ENCODE measurements at places on chromosomes 2 and 18.
A peak's percentile ranks its signal among the peaks of the same experiment; 100 is the strongest.

DNA sequence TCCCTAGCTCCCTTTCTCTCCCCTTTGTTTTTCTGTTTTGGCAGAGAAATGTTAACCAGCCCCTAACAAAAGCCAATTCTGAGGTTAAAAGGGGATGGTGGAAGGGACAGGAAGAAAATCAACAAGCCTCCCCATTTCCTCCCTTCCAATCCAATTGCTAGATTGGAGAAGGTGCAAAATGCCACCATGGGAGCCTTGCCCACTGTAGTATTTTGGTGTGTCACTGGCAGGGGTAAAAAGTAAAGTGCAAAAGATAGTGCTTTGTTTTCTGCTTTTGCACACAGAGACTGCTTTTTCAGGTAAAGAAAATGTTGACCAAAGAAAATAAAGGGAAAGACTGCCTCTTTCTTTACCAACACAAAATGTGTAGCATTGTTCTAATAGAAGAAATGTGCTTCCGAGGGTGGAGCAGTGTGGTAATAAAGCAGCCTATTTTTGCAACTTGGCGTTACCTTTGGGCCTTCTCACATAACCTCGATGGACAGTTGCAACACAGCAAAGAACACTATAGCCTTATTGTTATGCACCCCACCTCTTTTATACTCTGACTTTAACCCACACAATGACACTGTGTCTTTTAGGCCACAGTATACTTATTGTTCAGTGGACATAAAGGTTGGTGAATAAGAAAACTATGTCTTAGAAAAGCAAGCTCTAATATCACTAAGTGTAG lies 861.8 kb downstream of the BCL11A start:
- peak; percentile 3 for DNase-seq

DNA sequence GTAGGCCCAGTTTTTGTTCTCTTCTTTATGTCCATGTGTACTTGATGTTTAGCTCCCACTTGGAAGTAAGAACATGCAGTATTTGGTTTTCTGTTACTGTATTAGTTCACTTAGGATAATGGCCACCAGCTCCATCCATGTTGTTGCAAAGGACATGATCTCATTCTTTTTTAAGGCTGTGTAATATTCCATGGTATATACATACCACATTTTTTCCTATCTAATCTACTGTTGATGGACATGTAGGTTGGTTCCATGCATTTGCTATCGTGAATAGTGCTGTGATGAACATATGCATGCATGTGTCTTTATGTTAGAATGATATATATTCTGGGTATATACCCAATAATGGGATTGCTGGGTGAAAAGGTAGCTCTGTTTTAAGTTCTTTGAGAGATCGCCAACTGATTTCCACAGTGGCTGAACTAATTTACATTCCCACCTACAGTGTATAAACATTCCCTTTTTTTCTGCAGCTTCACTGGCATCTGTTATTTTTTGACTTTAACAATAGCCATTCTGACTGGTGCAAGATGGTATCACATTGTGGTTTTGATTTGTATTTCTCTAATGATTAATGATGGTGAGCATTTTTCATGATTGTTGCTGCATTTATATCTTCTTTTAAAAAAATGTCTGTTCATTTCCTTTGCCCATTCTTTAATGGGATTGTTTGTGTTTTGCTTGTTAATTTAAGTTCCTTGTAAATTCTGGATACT lies 22.9 kb downstream of the LTBP1 start:
- no peak for DNase-seq

GRCh38 chr2:68845043-68845442 lies 26.2 kb downstream of the BMP10 start:
- DNase-seq, result no peak

GRCh38 chr2:238855891-238856580 lies 8.2 kb downstream of the TWIST2 start:
- DNase-seq, result no peak

DNA sequence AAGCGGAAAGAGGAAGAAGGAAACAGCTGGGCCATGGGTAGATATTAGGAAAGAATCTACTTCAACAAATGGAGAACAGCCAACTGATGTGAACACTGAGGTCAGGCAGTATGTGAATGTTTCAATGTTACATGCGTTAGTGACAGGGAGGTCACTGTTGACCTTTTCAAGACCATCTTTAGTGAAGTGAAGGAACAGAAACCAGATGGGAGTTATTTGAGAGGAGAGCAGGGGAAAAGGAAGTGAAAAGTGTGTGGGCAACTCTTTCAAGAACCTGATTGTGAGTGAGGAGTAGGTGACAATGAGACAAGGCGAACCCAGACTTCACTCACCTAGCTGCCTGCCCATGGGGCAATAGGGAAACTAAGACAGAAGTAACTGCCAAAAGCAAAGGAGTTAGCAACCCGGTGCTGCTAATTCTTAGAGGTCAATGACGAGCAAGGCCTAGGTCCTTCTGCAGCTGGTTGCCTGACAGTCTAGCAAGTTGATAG lies 67.0 kb downstream of the SP3 start:
- DNase-seq, result no peak

DNA sequence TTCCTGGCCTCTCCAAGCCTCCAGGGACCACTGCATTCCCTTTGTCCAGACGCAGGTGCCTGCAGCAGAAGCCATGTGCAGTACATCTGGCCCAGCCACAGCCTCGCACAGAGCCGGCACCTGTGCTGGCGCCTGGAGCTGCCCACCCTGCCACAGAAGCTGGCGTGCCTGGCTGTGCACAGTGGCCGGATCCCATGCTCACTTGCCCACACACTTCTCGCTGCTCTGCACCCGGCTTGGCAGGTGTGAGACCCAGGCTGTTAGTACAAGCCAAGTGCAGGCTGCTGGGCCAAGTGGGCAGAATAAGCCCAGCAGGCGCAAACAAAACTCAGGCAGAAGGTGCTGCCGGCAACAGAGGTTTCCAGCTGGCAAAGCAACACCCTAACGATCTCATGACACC lies 124.5 kb upstream of the CCDC150 start:
- DNase-seq, result no peak

GRCh38 chr2:45826460-45826859 lies 175.0 kb downstream of the PRKCE start:
- no peak for DNase-seq

DNA sequence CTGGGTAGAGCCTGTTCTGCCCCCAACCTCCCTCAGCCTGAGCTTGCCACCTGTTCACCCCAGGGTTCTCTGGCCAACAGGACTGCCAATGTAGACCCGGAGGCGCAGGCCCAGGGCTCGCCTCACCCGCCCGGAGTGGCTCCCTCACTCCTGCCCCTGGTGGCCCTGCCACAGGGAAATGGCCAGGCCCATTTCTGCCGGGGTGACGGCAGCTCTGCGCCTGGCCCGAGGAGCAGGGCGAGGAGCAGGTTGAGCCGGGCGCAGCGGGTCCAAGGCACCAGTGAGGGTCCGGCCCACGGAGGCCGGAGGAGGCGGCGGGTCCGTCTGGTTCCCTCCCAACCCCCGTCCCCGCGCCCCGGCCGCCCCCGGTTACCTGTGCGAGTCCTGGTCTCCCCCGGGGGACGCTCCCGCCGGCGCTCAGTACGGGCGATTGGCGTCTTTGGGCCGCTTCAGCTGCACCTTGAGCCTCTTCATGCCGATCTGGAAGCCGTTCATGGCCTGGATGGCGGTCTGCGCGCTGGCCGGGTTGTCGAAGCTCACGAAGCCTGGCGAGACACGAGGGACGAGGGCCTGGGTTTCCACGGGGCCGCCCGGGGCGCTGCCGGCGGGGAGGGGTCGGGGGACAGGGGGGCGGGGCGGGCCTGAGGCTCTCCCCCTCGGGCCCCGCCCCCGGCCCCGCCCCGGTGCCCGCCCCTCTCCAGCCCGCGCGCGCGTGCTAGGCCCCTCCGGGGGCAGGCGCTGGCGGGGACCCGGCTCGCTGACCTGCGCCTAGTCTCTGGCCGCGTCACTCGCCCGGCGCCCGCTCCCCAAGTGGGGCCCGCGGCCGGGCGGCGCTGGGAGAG lies 312.0 kb downstream of the CELF4 start:
- DNase-seq, result peak; percentile 85

DNA sequence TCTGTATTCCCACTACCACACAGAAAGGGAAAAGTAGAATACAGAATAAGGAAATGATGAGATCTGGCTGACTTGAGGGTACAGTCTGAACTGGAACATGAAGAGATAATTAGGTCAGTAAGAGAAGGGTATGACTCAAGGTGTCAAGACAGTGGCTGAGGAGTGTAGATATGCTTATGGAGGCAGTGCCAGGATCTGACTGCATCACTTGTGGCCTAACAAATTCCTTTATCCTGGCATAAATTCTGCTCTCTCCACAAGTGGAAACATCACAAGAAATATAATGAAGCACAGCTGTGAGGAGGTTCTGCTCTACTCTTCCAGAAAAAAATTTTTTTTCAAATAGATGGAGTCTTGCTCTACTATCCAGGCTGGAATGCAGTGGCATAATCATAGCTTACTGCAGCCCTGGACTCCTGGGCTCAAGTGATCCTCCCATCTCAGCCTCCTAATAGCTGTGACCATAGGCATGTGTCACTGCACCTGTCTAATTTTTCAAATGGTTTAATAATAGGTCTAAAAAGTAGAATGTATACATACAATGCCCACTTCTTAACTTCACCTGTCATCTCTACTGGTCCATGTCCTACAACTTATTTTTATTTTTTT lies 85.3 kb downstream of the C2orf74 start:
- no peak for DNase-seq

DNA sequence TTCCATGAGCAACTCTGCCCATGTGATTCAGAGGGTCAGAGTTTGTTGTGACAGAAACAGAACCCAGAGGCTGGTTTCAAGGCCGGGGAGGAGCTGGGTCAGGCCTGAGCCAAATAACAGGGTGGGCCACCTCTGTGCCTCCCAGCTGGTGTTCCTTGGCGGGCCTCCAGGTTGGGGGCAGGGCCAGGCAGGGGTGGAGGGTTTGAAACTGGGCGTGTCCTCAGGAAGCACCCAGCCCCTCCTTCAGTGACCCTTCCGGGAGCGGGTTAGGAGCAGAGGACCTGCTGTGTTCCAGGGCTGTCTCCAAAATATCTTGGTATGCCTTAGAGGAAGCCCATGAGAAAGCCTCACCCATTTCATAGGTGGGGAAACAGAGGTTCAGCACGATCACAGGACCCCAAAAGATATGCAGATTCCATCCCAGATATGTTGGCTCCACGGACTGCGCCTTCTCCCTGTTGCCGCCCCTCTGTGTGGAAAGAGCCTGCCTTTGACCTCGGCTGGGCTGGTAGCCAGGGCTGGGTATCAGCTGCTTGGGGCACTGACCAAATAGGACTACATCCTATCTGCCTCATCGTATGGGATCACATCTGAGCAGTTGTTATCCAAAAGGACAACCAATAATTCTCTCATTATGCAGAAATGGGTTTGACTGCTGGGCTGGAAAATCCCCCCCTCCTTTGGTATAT lies 74.8 kb upstream of the GLI2 start:
- no peak for DNase-seq

DNA sequence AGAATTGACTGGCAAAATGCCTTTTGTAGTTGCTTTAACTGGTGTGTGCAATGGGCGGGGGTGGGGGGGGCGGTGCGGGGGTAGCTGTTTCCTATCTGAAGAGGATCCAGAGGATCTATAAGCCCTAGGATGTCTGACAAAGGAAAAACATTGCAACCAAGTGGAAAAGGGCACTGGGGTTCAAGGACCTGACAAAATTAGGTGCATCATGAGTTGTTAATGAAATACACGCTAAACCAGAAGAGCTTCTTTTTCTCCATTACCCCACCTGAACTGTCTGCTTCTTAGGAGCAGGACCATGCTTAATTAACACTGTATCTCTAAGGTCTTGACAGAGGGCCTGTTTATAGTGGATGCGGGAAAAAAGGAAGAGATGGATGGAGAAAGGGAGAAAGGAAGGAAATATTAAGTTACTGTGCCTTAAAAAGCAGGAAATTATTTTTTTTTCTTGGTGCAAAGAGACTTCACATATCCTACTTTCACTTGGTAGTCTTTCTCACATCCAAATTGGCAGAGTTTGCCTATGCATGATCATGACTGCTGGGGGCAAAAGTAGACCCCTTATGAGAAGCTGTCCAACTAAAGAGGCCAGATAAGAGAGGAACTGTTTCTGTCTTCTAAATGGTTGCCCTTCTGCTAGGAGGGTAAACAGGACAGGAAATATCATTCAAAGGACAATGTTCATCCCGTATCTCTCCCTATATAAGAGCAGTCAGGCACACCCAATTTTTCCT lies 4.6 kb downstream of the RND3 start:
- DNase-seq, result no peak

GRCh38 chr2:222860740-222861410 lies at the start of gene ACSL3:
Gene ACSL3 (plus strand): TSS chr2:222861036. CDS start chr2:222908773, 47,737 bp downstream.
- DNase-seq, result peak; percentile 97

GRCh38 chr2:96157649-96158553 lies 12.7 kb upstream of the DUSP2 start:
- no peak for DNase-seq

GRCh38 chr2:71469403-71470398 lies 16.3 kb downstream of the DYSF start:
- DNase-seq, result no peak

DNA sequence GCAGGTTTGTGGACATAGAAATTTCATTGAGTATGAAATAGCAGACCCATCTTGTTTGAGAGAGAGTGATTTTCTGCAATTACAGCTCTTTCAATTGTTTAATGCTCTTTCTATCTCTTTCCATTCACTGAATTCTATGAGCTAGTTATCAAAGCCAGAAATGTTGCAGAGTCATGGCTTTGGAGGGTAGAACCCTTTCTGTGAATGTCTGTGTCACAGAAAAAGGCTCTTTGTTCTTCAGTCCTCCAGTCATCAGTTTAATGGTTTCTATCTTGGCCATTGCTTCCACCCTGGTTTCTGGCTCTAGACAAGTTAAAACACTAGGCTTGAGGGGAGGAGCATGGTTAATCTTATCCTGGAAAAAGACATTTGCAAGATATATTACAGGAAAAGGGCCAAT lies 655.0 kb downstream of the STK39 start:
- no peak for DNase-seq

DNA sequence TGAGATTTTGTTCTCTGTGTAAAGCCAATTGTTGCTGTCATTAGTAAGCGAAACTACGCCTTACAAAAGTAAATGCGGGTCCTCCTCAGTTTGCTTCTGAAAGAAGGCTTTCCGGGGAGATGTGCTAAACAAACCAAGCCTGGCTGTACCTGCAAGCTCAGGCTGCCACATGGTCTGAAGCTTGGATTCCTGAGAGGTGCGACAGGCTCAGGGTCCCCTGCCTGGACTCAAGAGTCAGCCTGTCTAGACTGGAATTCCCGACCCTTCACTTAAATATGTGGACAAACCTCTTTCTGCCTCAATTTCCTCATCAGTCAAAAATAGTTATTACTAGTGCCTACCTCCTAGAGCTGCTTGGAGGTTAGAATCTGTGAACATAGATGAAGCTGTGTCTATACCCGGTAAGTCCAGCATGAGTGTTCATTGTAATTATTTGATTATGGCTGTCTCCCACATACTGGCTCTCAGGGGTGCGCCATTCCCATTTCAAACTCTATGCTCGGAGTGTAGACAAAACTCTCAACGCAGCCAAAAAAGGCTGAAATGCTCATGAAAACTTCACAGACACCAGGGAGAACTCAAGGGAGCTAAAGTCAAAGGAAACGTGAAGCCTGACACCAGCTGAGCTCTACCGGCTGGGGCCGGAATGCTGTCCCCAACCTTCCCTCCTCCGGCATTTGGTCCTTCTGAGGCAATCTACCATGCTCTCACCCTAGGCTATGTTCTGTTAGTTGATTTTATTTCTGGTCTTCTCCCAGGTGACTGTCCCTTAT lies 31.4 kb downstream of the SOWAHC start:
- DNase-seq, result peak; percentile 25

Measured in GM23338 (cell line).